Activated T-cell treated with anti-CD3 and anti-CD28 coated beads, Interleukin-2, amount 50 U/mL, for 72 hours (primary cell): ENCODE measurements at places on chromosomes 1 and 21.
A peak's percentile ranks its signal among the peaks of the same experiment; 100 is the strongest.

GRCh38 chr1:26352338-26352679 is 1.6 kb downstream of the CRYBG2 start:
- H3K4me1 ChIP-seq, result no peaks in the 10 kb centered on the region
- no peaks in the 10 kb centered on the region for H3K36me3 ChIP-seq
- no peaks in the 10 kb centered on the region for H3K27me3 ChIP-seq

DNA sequence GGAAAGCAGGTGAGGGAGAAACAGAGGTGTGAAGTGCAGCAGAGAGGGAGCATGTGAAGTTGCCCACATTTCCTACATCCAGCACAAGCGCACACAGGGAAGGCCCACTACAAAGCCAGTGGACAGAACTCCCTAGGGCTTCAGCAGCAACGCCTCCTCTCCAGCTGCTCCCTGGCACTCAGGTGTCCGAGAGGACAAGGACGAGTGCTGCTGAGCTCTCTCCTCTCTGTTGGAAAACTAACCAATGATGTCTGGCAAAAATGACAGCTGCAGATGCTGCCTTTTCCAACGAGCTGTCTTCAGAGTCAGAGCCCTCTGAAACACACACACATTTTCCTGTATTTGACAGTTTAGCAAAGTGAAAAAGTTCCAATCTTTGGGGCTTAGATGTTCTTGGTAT is 86.8 kb downstream of the HSF2BP start:
- H3K27ac ChIP-seq, result no peak overlapping the region
- DNase-seq, result no peak
- H3K36me3 ChIP-seq, result no peaks in the 10 kb centered on the region
- H3K27me3 ChIP-seq, result peaks cover 8% of the 10 kb centered on the region

DNA sequence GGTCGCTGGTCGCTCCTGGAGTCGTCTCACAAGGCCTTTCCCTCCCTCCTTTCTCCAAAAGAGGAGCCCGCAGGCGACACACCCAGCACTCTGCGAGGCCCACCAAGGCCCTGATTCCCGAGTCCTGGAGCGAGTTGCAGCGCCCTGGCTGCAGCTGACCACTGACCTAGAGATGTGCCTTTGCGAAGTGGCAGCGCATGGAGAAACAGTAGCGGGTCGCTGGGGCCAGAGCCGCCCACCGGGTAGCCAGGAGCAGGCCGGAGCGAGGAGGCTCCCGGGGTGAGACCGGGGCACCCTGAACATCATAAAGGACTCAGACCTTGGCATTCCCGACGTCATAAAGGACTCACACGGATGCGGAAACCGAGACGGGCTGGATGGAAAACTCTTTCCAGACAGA is 10.3 kb upstream of the NBPF11 start:
- H3K4me3 ChIP-seq, result no peak overlapping the region
- H3K36me3 ChIP-seq, result no peaks in the 10 kb centered on the region
- H3K4me1 ChIP-seq, result peaks cover 12% of the 10 kb centered on the region
- no peak overlapping the region for H3K27ac ChIP-seq

DNA sequence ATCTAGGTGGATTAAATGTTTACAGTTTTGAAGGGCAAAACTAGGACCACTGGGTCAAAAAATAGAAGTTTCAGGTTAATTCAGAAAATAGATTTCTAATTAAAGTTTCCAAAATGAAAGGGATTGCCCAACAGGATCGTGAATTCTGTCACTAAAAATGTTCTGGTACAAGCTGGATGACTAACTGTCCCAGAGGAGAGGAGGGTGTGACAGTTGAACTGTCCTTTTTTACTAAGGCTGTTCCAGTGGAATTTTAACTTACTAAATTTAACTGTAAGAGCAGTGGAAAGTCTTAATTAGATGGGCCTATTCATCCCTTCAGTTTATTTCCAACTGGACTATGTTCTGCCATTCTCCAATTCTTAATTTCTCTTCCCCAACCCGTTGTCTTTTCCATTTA is 7.2 kb downstream of the SNX7 start:
- no peak overlapping the region for H3K27ac ChIP-seq
- peaks cover 12% of the 10 kb centered on the region for H3K27me3 ChIP-seq
- no peaks in the 10 kb centered on the region for H3K4me1 ChIP-seq
- no peaks in the 10 kb centered on the region for H3K36me3 ChIP-seq

DNA sequence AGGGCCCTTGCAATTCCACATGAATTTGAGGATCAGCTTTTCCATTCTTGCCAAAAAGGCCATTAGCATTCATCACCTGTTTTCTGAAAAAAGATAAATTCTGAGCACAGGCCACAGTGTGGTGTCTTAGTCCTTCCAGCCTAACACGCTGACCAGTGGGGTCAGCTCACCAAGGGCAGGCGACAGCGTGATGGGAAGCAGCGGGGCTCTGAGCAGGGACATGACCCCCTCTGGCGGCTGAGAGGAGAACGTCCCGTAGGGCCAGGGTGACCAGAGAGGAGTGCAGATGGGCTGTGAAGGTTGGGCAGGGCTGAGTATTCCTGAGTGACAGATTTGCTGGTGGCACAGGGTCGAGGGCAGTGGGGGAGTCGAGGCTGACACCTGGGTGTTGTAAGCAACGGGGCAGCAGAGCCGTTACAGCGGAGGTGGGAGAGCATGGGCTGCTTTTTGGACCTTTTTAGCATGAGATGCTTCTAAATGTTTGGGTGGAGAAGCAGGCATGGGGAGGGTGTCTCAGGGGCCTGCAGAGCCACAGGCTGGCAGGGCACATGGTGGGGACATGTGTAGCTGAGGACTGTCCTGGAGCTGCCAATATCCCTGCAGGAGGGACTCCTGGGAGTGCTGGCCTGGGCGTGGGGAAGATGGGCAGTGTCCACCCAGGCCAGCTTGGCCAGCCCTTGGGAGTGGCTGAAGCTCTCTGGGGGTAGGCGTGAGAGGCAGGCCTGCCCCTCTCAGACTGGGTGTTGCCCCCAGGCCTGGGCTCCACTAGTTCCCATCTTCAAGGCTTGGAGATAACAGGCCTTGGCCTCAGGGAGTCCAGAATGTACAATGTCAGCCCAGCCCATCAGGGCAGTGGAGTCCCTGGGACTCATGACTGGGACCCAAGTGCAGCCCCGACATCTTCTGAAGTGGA is 8.6 kb upstream of the CALML6 start:
- no peak overlapping the region for H3K4me3 ChIP-seq
- H3K27ac ChIP-seq, result no peak overlapping the region
- no peaks in the 10 kb centered on the region for H3K27me3 ChIP-seq
- peak; percentile 79 for DNase-seq
- peaks cover 23% of the 10 kb centered on the region for H3K4me1 ChIP-seq
- H3K36me3 ChIP-seq, result no peaks in the 10 kb centered on the region

DNA sequence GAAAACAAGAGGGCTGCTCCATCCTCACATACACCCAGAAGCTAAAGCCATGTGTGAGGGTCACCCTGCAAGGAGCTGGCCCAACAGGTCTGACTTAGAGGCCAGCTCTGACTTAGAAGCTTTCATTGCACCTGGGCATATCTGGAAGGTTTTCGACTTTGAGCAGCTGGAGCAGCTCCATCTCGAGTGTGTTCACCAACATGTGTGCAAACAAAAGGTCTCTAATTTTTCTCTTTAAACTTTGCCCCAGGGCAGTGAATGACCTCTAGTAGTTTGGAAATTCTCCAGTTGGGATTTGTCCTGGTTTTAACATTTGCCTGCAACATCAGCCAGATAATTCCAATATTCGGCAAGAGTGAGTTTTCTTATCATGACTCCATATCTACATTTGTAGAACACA is 108.3 kb downstream of the TNR start:
- H3K27me3 ChIP-seq, result peaks cover 33% of the 10 kb centered on the region
- no peaks in the 10 kb centered on the region for H3K36me3 ChIP-seq
- no peak overlapping the region for H3K27ac ChIP-seq
- H3K4me1 ChIP-seq, result no peaks in the 10 kb centered on the region
